ENCODE measurements at places on chromosomes 1 and 21.
A peak's percentile ranks its signal among the peaks of the same experiment; 100 is the strongest.

DNA sequence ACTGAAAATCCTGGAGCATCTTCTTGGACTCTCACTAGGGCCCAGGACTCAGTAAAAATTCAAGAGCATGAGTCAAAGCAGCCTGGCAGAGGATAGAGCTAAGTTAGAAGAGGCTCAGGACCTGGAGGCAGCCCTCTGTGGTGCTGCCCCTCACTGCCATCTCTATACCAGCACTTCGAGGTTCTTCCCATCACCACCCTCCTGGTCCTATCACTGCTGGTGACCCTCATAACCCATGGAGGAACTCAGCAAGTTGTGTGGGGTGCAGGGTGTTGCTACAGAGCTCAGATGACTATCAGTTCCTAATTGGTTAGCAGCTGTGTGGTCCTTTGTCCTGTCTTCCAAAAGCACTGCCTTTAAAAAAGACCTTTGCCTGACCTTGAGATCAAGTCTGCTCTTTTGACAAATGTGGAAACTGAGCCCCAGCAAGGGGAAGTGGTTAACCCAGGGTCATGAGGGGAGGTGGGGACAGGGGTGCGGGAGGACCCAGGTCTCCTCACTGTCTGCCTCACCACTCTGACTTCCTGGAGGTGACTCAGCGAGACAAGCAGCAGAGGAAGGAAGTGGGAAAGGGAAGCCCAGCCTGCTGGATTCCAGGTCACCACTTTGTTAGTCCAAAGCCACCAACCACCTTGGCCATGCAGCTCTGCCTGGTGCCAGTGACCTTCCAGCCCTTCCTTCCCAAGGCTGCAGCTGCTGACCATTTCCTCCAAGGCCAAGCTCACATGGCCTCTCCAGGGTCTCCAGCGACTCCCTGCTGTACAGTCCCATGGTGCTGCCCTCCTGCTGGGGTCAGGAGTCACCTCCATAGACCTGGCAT, 199.4 kb upstream of the EDN2 start:
- no peak for DNase-seq

GRCh38 chr1:176926330-176927086, 238.0 kb downstream of the ASTN1 start:
- DNase-seq: no peak

GRCh38 chr1:156725683-156726280, 2.5 kb upstream of the METTL25B start:
- peak; percentile 90 for DNase-seq

- DNase-seq: no peak
Measured at GRCh38 chr1:196306421-196306820, 301.8 kb downstream of the KCNT2 start.

DNA sequence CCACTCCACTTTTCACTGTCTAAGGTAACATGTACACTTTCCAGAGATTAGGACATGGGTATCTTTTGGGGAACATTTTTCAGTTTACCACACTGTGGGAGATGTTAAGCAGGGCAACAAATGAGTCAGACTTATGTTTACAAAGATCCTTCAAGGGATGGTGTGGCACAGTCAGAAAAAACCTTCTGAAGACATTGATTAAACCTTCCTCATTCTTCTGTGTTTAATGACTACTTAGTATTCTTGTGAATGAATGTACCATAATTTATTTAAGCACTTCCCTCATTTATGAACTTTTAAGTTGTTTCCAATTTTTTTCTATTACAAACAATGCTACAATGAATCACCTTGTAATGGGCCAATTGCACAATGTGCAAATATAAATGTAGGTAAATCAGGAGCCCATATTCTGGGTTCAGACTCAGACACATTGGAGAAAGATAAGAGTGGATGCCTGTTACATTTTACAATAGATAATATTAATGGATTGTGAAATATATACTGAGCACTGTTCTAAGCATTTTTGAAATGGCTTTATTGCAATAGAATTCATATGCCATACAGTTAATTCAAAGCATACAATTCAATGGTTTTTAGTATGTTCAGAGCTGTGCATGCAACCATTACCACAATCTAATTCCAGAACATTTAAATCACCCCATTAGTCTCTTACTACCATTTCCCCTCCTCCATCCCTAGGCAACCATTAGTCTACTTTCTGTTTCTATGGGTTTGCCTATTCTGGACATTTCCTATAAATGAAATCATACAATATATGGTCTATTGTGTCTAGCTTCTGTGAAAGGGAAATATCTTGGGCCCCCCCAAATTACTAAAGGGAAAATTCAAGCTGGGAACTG, 1.9 kb upstream of the SFT2D2 start:
- DNase-seq: no peak

DNA sequence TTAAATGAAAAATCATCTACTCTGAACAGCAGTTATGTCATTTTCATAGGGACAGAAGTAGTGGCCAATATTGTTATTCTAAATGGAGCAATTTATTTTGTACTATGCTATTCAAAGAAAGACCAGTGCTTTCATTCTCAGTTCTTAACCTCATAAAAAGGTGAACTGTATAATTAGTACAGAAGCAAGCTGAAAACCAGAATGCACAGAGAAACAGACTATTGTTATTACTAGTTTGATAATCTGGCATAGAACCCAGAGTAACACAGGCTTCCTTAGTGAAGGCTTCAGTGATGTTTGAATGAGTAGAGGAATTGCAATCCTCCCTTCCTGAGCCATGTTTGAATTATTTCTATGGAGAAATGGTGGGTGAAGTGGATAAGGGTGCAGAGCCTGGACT, 131.6 kb upstream of the LRRC7 start:
- no peak for DNase-seq

DNA sequence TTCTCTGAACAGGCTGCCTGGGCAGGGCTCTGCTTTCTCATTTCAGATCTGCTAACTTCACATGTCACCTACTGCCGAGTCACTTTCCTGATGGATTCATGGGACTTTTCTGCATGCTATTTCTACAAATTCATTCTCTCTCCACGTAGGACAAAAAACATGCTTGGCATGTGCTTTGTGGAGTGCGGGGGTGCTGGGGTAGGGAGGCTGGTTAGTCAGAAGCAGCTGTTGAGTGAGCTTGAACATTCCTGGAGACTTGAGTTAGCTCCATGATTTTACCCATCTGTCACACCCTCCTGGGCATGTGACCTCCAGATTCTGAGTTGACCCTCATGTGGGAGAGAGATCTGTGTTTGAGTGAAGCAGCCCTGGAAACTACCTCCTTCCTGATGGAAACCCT, 71.4 kb downstream of the UCK2 start:
- no peak for DNase-seq

GRCh38 chr1:77467741-77468140, 185.9 kb downstream of the AK5 start:
- no peak for DNase-seq

GRCh38 chr1:197360068-197360467, 92.0 kb downstream of the CRB1 start:
- no peak for DNase-seq

DNA sequence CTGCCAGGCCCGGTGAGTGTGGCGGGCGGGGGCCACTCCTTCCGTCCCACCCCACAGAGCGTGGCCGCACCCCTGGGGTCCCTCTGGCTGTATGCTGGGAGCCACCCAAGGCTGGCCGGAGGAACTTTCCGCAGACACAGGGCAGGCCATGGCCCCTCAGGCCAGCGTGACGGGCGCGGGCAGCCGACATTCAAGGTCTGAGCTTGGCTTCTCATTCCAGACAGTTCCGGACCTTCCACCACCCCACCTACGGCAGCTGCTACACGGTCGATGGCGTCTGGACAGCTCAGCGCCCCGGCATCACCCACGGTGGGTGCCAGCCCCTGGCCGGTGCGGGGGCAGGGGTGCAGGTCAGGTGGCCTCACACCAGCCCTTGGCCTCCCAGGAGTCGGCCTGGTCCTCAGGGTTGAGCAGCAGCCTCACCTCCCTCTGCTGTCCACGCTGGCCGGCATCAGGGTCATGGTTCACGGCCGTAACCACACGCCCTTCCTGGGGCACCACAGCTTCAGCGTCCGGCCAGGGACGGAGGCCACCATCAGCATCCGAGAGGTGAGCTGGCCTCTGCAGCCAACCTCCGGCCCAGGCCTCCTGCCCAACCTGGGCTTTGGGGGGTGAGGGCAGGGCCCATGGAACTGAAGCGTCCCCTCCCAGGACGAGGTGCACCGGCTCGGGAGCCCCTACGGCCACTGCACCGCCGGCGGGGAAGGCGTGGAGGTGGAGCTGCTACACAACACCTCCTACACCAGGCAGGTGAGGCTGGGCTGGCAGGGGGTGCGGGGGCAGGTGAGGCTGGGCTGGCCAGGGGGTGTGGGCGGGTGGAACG, 7.3 kb downstream of the SCNN1D start:
- no peak for DNase-seq

GRCh38 chr1:7726623-7727022, 44.5 kb upstream of the VAMP3 start:
- no peak for DNase-seq

DNA sequence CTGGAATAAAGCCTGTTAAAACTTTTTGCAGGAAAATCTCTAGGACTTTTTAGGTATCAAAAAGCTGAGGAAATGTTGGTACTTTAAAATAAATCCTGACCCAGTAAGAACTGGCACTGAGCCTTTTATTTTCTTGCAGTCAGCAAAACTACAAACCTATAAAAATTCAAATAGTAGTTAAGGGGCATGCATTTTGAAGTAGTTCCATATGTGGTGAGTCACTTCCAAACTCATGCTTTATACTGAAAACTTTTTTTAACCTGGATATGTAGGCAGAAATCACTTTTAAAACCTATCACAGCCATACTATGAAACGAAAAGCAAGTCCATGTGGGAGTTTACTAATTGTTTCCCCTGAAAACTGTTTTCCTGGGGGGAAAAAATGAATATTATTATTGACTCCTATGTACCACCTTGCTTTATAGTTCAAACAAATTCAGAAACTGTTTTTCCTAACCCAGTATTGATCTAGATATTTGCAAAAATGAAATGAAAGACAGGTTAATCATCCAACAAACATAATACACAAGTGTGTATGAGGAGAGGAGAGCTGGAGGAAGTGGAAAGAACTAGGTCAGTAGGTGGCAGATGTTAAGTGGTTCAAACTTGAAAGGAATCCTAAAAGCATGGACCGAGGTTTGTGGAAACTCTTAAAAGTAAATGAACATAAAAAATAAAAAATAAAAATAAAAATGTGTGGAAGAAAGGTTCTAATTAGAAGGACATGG, 30.5 kb downstream of the NRIP1 start:
- no peak for DNase-seq

- no peak for DNase-seq
Measured at GRCh38 chr21:42392731-42393442, 3.0 kb downstream of the TMPRSS3 start.

- DNase-seq: peak; percentile 18
Measured at GRCh38 chr1:209207701-209208286, 375.7 kb upstream of the CAMK1G start.

DNA sequence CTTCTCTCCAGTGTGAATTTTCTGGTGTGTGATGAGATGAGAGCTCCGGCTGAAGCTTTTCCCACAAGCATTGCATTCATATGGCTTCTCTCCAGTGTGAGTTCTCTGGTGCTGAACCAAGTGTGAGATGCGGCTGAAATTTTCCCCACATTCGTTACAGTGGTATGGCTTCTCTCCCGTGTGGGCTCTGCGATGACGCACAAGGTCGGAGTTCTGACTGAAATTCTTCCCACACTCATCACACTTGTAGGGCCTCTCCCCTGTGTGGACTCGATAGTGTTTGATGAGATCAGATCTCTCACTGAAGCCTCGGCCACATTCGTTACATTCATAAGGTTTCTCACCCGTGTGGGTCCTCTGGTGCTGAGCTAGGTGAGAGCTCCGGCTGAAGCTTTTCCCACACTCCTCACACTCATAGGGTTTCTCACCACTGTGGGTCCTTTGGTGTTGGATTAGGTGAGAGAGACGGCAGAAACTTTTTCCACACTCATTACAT, 7.4 kb downstream of the ZNF436 start:
- no peak for DNase-seq

DNA sequence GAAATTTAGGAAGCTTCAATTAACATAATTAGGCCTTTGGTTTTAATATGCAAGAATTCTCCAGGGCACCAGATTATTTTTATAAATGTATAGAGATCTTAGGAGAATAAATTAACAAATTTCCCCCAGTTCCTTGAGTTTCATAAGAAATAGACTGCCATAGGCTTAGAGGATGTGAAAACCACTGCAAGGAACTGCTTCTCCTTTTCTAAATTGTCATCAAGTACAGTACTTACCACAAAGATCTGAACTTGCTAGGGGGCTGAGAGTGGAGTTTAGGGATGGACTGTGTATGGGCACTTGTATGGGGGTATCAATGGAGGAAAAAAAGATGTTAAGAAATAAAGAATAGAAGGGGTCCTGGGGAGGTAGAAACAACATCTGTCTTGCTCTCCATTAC, 31.1 kb downstream of the LHX8 start:
- DNase-seq: no peak

DNA sequence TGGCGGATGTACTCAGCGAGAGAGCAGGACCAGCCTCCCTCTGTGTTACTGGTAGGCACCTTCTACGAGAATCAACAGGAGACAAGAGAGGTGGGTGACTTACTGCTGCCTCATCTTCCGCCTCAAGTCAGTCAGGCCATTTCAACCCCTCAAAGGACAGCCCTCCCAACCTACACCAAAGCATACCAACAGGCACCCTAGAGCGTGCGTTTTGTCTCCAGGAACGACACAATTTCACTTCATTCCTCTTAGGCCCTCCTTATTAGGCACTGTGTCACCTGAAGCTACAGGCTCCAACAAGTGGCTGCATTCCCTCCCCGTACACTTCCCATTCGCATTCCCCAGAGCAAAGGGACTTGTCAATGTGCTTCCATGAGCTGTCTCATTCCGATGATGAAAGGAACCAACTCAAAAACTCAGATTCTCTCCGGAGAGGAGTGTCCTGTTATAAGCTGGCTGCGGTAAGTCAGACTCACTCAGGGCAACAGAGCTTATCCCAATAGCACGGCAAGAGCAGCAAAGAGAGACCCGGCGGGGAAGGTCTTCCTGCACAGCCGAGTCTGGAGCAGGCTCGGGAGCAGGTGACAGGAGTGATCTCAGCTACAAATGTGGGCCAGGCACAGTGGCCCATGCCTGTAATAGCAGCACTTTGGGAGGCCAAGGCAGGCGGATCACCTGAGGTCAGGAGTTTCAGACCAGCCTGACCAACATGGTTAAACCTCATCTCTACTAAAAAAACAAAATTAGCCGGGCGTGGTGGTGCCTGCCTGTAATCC, 120.6 kb upstream of the IFFO2 start:
- no peak for DNase-seq

DNA sequence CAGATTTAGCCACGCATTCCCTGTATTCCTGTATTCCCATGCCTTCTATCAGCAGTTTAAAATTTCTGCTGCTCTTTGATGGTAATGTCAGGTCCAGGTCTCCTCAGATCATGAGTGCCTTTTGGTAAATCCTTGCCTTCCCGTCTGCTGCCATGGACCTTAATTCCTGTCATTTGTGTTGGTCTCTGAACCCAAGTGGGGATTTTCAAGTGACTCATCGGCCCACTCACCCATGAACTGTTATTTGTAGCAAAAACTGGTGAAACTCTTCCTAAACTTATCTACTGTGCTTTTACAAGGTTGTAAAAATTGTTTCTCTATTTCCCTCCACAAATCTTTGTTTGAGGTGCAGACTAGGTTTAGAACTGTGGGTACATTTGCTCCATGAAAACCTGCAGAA, 47.4 kb downstream of the ACTN2 start:
- no peak for DNase-seq

Data from hematopoietic multipotent progenitor cell treated with erythropoietin and hydrocortisone succinate and interleukin-3 and kit ligand, for 8 days (in vitro differentiated cells).